ENCODE measurements at places on chromosomes 4 and X. TPM values are rescaled to one million over a fixed set of nuclear protein-coding genes. Genes with fewer than 3 reads are reported as not detected.

The GYPB gene
- polyA plus RNA-seq = 3.4 TPM

DNA sequence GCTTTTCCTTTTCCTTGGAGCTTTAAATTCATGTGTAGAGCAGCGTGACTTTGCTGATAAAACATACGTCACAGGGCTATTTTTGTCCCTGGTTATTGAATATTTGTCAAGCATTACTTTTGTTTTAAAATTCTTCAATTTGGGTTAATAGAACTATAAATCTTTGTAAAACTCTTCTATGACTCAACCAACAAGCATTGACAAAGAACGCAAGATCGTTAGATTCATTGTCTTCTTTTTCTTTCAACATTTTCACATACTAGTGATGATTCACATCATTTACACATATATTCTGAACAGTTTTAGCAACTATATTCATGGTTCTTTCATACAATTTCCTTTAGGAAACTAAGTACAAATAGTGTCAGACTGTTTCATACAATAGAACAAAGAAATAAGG lies 72.0 kb upstream of the GPM6A start:
- DNase-seq = no peak

The NKX6-1 gene
- polyA plus RNA-seq = 0.01 TPM

The LDB2 gene
- 17.2 TPM for polyA plus RNA-seq

The EFHC2 gene
- 2.2 TPM for polyA plus RNA-seq
